Activated naive CD4-positive, alpha-beta T cell (primary cell): ENCODE measurements at places on chromosomes 16 and 17.

GRCh38 chr16:89716916-89717687 lies 3.6 kb downstream of the VPS9D1 start:
- no peak for DNase-seq

- DNase-seq, result no peak
Measured at GRCh38 chr16:20099375-20099774, 25.7 kb upstream of the GPR139 start.

DNA sequence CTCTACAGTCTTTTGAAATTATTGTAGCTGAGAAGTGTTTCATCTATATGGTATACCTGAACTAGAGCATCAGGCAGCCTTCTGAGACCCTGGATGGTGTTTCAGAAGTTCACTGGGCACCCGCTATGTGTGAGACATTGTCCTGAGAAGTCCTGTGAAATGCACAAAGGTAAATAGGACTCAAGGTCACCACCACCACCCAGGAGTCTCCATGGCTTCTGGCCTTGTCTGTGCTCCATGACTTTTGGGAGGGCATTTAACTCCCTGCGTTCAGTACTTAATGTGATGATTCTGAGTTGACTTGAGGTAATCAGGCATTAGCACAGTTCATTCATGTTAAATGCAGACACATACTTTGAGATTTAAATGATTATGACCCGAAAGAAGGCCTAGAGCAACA lies 1.1 kb downstream of the MLYCD start:
- DNase-seq, result no peak

DNA sequence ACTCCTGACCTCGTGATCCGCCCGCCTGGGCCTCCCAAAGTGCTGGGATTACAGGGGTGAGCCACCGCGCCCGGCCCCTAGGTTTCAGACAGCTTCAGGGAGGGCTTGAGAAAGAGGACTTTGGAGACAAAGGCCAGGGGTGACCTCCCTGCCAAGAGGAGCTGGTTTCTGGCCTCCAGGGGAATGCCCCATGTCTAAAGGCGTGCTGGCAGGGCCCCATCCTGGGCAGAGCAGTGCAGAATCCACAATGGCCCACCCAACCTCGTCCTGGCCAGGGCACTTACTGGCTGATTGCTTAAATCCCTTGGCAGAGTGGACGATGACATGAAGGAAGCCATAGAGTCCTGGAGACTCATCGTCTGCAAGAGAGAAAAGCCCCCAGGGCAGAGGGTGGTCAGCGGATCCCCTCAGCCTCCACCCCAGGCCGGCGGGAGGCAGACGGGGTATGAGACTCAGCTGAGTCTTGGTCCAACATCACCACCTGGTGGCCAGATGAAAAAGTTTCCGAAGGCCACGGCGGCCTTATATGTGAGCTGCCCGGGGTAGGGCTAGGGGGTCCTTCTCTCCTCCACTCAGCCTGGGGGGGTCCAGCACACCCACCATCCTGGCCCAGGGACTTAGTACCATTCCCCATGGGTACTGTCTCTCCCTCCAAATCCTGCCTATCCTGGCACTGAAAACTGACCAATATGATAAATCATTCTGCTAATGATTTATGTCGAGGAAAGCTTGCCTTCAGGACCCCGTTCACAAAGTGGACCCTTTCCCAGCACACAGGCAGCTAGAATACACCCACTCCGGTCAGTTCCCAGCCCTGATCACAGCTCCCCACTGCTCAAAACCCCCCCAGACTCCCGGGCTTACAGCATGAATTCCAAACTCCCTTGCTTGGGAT lies 59.1 kb downstream of the TIMM22 start:
- no peak for DNase-seq

DNA sequence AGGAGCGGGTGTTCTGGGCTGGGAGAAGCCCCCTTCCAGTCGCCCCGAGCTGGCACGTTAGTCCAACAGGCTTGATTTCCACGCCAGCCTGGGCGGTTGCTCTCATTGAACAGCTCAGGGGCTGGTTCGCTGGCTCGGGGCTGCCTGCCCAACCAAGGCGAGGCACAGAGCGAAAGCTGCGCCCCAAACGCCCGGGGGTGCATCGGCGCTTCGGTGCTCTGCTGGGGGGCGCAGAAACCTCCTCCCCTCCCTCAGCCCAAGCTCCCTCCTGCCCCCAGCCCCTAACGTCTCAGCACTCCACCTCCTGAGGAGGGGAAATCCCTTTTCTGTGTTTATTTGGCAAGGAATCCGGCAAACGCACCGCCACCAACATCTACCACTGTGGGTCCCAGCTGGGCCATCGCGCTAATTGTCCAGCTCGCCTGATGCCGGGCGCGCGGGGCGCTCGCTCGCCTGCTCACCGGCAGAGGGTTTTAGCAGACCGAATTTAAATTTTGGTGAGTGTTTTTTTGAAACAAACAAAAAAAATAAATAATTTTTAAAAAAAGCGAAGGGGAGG lies 29.5 kb upstream of the RBFOX1 start:
- DNase-seq, result no peak

DNA sequence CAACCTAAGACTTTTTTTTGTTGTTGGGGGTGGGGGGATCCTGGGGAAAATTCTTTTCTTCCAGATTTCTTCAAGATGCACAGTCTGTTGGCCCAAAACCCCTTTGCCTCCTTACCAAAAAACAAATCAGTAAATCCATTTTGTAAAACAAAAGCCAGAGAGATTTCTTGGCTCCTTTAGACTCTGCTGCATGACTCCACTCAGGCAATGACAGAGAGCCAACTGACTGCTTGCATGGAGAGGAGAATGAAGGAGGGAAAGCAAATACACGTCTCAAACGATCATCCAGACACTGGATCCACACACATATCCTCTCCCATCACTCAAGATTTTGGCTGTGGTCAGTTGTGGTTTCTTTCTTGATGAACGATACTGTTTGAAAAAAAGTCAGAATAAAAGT lies 13.8 kb downstream of the COPRS start:
- DNase-seq, result no peak

GRCh38 chr16:73978407-73978784 lies 318.2 kb upstream of the PSMD7 start:
- DNase-seq, result no peak
